ENCODE measurements at places on chromosomes 1 and 21.

DNA sequence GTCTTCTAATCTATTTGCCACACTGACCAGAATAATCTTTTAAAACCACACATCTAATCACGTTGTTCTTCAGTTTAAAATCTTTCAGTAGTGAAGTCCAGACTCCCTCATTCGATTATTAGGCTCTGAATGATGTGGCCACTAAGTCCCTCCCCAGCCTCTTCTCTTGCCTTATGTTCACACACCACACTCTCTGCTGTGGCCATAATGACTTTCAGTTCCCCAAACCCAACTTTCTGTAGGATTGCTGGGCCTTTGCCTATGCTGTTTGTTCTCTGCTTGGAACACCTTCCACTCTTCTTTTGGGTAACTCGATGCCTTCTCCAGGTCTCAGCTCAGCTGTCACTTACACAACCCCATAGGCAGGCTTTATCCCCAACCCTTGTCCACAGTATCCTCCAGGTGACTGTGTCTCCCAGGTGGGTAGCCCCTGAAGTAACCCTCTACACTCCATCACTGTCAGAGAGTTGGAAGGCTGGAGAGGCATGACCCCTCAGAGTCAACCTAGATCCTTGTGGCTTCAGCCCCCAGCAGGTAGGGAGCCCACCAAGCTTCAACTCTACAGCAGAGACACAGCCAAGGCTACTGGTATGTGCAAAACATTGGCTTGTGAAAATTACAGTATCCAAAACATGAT, 8.4 kb upstream of the SLC37A1 start:
- DNase-seq: no peak

GRCh38 chr1:78033797-78034172, 12.0 kb upstream of the GIPC2 start:
- no peak for DNase-seq

DNA sequence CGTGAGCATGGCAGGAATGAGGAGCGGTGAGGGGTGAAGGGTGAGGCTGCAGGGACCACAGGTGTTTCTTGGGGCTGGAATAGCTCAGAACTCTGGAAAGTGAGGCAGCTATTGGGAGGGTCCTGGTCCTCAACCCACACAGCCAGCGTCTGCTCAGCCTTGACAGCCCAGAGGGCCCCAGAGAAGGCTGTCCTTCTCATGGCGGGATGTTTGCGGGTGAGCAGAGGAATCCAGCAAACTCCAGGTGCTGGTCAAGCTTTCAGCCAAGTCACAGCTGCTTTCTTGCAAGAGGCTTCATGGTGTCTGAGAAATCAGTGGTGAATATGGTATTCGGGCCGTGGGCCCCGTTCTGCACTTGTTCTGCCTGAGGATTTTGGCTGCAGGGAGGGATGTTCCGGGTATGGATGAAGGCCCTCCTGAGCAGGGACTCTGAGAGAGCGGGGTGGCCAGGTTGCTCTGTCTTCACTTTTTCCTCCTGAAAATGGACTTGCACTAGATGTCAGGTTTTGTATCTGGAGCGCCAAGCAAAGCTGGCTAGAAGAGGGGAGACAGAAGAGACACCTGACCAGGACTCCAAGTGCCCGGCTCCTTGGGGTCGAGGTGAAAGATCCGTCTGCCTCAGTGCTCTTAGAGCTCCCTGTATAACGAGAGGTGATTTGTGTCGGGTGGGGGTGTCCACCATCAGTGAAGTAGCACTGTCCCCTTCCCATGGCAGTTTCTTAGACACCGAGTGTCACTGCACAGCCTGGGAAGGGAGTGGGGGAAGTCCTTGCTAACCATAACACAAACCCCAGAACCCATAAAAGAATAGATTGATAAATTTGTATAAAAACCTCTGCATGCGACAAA, 139.9 kb downstream of the PEX14 start:
- no peak for DNase-seq

DNA sequence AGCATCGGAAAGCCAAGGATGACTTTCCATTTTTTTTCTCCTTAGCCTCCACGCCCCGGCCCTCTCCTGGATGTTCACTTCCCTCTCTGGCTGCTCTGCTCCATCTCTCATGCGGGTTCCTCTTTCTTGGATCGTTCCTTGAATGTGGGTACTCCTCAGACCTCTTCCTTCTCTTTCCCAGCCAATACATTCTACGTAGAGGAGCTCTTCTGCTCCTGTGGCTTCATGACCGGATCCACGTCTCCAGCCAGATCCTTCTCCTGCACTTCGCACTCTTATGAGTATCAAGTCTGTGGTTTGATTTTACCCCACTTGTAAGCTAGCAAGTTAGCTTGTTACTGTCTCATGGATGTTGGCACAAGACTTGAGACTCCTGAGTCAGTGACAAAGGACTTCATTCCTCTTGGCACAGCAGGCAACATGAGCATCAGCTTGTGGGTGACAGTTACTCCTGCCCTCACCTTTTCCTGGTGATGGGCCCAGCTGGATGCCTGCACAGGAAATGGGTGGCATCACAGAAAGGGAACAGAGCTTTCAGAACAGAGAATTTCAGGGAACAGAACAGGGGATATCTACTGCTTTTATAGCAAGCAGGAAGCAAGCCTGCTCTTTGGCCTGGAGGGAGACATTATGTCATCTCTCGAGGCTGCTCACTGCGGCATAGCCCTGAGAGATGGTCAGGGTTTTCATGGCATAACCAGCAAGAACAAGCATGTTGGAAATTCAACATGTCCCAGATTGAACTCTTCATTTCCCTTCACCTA, 100.1 kb upstream of the KIF26B start:
- DNase-seq: no peak
